ENCODE measurements at places on chromosomes 13 and 19.

- DNase-seq: no peak
Observed at GRCh38 chr13:53264751-53265385, 236.3 kb downstream of the OLFM4 start.

- peak; percentile 23 for DNase-seq
Observed at GRCh38 chr19:28288572-28289264, 924.2 kb downstream of the UQCRFS1 start.

- DNase-seq: no peak
Observed at GRCh38 chr13:87810391-87810801, 139.2 kb downstream of the SLITRK5 start.

DNA sequence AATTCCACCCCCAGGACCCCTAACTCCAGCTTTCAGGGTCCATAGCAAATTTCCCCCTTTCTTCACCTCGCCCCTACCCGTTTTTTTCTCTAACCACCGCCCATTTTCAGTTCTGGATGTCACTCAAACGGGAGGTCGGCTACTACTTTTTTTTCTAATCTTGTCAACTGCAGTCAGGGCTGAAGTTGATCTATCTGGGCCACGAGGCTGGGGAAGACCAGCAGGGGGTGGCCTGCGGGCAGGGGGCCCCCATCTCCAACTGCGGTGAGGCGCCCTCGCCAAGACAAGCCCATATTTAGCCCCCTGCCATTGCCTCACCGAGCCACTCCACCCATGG, 748 bp downstream of the LHFPL6 start:
- DNase-seq: no peak

- DNase-seq: no peak
Observed at GRCh38 chr13:53920916-53921315, 892.3 kb downstream of the OLFM4 start.

DNA sequence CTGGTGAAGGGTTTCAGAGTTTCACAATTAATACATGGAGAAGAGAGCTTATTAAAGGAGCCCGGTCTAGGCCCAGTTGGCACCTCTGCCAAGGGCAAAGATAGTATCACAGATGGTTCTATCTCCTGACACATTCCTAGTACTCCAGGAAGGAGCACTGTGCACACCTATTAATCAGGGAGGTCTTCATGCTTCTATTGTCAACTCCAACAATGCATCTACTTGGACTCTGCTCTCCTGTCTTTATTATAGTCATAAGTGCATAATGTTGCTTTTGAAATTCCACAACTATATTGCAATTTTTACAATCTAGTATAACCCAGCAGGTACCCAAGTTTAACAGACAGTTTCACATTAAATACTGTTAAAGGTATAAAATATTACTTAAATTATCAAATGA, 174.5 kb upstream of the TSC22D1 start:
- no peak for DNase-seq

DNA sequence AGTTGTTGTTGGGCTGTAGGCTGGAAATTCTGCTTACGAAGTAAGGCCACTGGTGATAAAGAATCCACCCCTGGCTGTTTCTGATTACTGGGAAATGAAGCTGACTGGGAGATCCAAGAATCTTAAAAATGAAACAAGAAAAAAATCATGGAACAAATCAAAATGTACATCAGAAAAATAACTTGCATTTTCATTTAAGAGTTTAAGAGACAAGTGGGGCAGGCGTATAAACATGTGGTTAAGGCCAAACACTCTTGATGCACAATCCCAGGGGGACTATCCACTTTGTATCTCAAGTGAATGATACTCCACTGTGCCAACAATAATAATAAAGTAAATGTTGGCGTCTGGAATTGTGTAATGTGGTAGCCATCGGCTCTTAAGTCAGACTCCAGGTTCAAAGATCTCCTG, 24.6 kb downstream of the ZMYM5 start:
- no peak for DNase-seq

- DNase-seq: no peak
Observed at GRCh38 chr13:40682449-40683240, 16.2 kb upstream of the FOXO1 start.

GRCh38 chr19:27744926-27745768, 1467.8 kb downstream of the UQCRFS1 start:
- no peak for DNase-seq

GRCh38 chr13:89832827-89833226, 1514.7 kb upstream of the MIR17HG start:
- no peak for DNase-seq

GRCh38 chr19:2359992-2360685, at the start of gene TMPRSS9:
TMPRSS9 (plus strand) TSS chr19:2360265; CDS start chr19:2389786, 29,521 bp downstream.
- no peak for DNase-seq

DNA sequence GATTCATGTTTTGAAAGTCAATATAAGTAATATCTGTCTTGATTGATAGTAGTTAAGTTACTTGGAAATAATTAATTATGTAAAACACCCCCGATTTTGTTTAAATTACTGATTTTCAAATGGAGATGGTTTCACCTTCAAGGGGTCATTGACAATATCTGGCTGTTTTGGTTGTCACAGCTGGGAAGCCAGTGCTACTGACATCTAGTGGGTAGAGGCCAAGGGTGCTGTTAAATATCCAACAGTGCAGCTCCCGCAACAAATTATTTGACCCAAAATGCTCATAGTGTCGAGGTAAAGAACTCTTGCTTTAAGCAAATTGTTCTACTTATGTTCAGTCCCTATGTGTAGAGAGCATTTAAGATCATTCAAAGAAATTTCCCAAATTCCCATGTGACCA, 50.6 kb upstream of the PCDH20 start:
- no peak for DNase-seq

GRCh38 chr19:43784241-43784980, 3.6 kb upstream of the KCNN4 start:
- no peak for DNase-seq

DNA sequence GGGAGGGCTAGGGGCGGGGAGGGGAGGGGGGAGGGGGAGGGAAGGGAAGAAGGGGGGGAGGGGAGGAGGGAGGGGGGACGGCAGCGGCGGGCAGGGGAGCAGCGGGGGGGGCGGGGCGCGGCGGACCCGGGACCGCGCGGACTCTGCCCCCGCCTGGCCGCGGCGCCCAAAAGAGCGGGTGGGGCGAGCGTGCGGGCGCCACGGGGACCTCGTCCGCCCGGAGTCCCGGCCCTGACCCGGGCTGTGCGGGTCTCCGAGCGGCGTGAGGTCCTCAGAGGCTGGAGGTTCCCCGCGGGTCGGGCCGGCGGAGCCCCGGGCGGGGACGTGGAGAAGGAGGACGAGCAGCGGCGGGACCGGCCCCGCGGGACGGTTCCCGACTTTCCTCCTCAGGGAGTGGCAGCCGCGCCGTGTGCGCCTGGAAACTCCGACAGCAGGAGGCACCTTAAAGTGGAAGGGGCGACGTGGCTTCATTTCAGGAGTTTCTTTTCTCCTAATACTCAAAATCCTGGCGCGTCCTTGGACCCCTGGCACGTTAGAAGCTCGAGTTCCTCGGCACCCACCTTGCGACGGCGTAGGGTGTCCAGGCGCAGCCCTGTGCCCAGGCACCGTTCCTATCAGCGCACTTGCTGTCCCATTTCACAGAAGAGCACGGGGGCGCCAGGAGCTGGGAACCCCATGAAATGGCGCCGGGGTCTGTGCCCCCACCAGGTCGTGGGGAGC, 518 bp upstream of the PLPP2 start:
- DNase-seq: no peak

- DNase-seq: peak; percentile 10
Observed at GRCh38 chr19:32570081-32570785, 10.8 kb upstream of the PDCD5 start.

- no peak for DNase-seq
Observed at GRCh38 chr19:17718550-17718946, 732 bp upstream of the MAP1S start.

GRCh38 chr13:68124437-68125086, 894.4 kb upstream of the PCDH9 start:
- DNase-seq: no peak

- DNase-seq: no peak
Observed at GRCh38 chr13:73036566-73036965, 22.2 kb upstream of the KLF5 start.

DNA sequence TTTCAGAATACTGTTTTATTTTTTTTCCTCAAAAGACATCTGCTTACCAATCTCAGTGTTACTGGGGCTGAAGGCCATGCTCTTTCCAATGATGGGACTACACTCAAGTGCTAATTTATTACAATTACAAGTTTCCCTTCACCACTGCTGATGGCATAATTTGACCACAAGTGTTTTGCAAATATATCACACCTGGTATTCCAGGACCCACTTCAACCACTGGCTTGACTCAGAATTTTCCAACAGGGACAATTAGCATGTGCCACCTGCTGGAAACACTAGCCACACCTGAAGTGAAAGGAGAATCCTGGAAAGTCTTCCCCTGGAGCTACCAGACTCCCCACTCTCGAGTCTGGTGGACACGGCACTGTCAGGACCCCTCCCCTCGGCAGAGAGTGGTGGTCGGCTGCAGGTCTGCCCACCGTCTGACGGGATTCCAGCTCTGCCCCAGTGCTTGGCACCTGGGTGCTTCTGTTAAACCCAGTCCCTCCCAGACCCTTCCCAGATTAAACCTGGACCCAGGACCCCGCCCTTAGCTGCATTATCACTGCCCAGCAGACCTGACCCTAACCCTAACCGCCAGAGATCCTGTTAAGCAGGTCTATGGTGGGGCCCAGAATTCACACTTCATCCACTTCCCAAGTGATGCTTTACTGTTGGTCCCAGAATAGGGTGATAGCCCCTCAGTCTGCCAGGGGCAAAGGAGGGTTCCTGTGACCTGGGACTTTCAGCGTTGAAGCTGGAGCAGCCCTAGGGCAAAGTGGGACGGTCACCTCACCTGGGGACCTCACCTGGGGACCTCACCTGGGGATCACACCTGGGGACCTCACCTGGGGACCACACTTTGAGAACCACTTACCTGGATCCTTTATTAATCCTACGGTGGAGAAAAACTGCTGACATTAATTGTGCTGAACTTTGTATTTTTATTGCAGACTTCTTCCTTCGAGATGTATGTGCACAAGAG, 17.6 kb upstream of the RASA3 start:
- peak; percentile 86 for DNase-seq

- no peak for DNase-seq
Observed at GRCh38 chr19:5792224-5792623, 1.3 kb upstream of the DUS3L start.

DNA sequence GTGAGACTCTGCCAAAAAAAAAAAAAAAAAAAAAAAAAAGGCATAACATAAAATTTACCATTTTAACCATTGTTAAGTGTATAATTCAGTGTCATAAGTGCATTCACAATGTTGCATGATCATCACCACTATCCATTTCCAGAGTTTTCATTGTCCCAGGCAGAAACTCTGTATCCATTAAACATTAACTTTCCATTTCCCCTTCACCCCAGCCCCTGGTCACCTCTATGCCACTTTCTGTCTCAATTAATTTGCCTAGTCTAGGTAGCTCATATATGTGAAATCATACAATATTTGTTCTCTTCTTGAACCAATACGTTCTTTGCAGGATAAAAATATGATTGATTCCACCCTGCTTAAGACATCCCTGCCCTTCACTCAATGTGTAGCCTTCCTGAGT, 31.0 kb upstream of the VWA8 start:
- no peak for DNase-seq

- DNase-seq: no peak
Observed at GRCh38 chr19:51263808-51264207, 12.9 kb downstream of the SIGLECL1 start.

DNA sequence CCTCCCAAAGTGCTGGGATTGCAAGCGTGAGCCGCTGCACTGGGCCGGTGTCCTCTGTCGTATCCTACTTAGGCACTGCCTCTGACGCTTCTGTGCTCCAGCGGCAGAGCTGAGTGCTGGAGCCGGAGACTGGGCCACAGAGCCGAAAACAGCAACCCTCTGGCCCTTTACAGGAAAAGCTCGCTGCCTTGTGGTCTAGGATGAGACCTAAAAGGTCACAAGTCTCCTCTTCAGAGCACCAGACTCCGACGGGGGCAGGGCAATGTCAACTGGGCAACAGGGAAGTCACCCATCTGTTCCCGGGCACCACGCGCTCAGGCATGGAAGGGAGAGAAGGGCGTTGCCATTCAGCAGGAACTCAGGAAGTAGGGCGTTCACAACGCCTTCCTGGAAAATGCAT, 91.7 kb downstream of the GADD45B start:
- DNase-seq: peak; percentile 55

- DNase-seq: no peak
Observed at GRCh38 chr13:100396776-100397175, 191.8 kb downstream of the GGACT start.

DNA sequence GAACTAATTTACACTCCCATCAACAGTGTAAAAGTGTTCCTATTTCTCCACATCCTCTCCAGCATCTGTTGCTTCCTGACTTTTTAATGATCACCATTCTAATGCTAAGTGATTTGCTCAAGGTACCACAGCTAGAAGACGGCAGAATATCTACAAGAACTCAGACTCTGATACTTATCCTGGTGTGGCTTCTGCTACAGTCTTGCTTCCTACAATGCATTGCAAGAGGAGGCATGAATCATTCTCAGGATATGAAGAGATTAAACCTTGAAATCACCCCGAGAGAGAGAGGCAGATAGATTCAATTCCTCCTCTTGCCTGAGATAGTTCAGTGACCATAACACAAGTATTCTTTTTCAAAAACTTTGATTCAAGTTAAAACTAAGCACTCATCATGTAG, 306.4 kb downstream of the TBC1D4 start:
- DNase-seq: no peak

GRCh38 chr19:17549085-17549740, 6.2 kb upstream of the COLGALT1 start:
- DNase-seq: no peak

GRCh38 chr19:38155453-38155852, 68.6 kb downstream of the DPF1 start:
- no peak for DNase-seq

- DNase-seq: peak; percentile 43
Observed at GRCh38 chr19:12788682-12789097, 2.6 kb upstream of the JUNB start.

DNA sequence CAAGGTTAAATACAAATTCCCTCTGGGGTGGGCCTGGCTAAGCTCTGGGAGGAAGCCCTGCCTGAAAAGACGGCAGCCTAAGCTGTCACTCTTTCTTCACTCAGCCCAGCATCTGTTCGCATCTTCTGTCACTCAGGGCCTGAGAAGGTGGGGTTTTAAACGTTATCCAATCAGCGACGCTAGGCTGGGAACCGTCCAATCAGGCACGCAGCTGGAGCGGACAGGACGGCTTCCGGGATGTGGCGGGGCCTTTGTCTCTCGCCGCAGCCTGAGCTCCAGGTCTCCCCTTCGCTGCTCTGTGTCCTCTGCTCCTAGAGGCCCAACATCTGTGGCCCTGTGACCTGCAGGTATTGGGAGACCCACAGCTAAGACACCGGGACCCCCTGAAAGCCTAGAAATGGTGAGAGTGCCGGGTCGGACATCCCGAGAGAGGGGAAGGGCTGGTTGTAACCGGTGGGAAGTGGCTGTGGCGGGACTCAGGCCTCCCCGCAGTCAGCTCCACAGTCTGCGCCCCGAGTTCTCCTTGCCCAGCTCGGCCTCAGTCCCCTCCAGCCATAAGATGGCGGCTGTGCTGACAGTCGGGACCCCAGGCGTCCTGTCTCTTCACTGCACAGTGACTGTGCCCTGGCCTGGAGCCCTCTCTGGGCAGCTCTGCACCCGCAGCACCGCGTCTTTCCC, at the start of gene ZNF431:
Gene ZNF431, plus strand, starts transcription at position 254 of the 678 bp plus-strand sequence. Its CDS starts 144 bp downstream, at position 398.
- peak; percentile 94 for DNase-seq

GRCh38 chr13:50693727-50694126, 149.8 kb downstream of the DLEU7 start:
- DNase-seq: no peak

- no peak for DNase-seq
Observed at GRCh38 chr13:33340631-33341030, 55.1 kb upstream of the STARD13 start.
